ENCODE measurements at places on chromosomes 4 and X.

DNA sequence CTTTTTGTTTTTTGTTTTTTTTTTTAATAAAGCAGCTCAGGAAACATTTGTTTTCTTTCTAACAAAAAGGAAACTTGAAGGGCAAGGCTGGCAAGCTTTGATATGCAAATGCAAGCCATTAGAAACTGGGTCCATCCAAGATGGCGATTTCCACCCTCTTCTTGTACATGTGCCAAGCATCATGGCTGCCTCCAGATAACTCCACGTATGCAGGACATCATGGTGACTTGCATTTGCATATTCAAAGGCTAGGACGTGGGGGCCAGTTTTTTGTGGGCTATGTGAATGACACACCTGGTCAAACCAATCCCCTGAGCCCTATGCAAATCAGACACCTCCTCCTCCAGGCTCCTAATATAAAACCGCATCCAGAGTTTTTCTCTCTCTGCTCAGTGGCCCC, 692.6 kb downstream of the FAM133A start:
- no peak for DNase-seq

DNA sequence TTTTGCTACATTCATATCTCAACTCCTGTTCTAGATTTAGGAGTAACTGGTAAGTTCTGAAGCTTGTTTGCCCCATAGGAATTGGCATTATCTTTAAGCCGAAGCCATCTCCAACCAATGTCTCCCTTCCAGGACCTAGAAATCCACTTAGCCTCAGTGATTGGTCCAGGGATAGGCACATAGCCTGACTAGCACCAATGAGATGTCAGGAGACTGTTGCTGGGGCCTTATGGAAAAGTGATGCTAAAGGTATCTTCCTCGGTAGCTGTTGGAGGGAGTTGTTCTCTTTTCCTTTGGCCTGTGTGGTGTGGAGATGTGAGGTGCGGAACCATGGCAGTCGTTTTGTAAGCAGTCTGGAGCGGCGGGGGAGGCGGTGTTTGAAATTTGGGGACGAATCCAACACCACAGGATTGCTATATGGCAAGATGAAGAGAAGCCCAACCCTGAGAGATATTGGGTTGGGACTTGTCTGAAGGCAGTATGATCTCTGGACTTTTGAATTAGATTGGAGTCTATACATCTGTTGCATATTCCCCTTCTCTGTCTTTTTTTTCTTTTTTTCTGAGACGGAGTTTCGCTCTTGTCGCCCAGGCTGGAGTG, 109.8 kb upstream of the ATP6AP2 start:
- no peak for DNase-seq

- no peak for DNase-seq
These were observed 2.9 kb downstream of the DOK7 start for GRCh38 chr4:3465698-3466671.

GRCh38 chr4:168643111-168643795, 146.4 kb downstream of the PALLD start:
- DNase-seq = no peak

DNA sequence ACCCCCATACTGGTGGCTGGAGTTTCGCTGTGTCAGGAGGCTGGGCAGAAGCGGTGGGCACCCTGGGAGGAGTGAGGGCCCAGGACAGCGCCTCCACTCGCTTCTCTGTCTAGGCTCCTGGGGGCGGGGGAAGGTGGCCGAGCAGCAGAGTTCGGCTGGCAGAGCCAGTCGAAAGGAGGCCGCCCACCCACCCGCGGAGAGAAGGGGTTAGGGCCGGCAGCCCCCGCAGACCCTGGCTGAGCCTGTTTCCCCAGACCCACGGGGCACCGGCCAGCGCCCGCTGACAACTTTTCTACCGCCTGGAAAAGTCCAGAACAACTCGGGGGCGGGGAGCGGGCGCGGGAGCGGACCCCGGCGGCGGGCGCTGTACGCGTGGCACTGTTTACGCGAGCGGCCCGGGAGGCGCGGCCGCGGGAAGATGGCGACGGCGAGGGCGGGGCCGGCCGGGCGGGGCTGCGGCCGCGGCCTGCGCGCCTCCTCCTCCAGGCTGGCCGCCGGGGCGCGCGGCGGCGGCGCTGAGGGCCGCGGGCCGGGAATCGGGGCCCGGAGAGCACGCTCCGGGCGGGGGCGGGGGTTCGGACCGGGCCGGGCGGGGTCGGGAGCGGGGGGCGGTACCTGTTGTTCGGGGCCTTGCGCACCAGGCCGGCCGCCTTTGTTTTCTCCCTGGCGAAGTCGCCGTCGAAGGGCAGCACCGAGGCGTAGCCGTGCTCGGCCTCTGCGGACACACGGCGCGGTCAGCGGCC, 628 bp downstream of the MXD4 start:
- peak; percentile 30 for DNase-seq

DNA sequence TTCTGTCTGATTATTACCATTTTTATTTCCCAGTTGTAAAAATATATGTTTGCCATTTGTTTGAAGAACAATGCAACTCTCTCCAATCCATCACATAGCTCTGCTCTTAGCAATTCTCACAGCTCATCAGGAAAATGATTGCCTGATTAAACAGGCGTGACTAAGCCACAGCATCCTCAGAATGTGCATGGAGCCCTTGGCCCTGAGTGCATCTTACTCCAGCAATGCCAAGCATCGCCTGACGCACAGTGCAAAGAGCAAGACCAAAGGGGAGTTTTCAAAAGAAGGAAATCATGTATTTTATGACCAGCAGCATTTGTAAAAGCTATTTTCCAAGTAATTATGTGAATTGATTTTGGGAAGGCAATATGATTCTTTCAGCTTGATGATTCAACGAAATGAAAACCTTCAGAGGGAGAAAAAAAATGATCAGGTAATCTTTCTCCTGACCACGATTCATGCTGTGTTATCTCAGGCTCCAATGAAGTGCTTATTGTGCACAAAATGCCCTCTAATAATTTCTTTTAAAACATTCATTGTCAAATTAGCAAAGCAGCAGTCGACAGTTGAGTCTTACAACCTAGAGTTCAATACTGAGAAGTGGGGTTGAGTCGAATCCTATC, 138.0 kb upstream of the FAM9B start:
- DNase-seq = no peak

GRCh38 chrX:20412871-20413486, 146.3 kb upstream of the RPS6KA3 start:
- DNase-seq = peak; percentile 11

GRCh38 chrX:39096599-39096998, 295.3 kb downstream of the MID1IP1 start:
- no peak for DNase-seq

GRCh38 chrX:133435544-133436124, 20.3 kb upstream of the GPC4 start:
- no peak for DNase-seq

GRCh38 chr4:53185869-53186585, 179.8 kb downstream of the SCFD2 start:
- DNase-seq = no peak

GRCh38 chr4:140158365-140159030, 4.5 kb upstream of the MAML3 start:
- DNase-seq = no peak

DNA sequence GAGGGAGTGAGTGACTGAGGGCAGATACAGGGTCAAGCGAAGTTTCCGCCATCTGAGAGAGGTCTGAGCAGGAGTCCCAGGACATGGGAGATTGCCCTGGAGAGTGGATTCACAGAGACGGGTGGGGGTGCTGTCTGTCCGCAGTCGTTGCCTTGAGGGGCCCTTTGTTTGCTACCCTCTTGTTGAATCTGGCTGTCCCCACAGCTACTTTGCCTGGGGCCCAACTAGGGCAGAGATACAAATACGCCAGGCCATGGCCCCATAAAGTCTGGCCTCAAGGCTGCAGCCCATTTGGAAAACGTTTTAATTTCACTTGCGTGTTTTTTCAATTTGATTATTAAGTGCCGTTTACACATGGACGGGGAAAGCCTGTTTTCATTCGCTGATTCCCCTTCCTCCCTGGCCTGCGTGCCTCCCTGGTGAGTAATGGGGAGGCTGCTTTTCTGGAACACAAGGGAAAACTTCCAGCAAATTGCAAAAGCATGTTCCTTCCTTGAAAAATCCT, 134.4 kb downstream of the SMIM20 start:
- DNase-seq = no peak

GRCh38 chr4:30916337-30917274, 196.4 kb downstream of the PCDH7 start:
- DNase-seq = no peak

DNA sequence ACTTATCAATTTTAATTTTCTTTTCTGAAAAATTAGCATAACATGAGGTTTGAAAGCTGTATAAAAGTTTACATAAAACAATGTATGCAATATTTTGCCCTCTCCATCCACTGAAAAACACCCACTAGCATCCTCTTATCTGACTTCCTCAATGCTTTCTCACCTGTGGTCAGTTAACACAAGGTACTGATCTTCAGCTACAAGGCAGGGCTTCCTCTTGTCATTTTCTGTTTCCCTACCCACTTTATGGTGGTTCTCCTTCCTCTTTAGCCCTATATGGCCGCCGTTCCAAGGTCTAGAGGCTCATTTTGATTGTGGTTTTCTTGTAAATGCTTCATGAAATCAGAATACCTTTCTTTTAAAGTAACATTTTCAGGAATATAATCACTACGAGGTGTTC, 618.6 kb upstream of the CPEB2 start:
- no peak for DNase-seq

- DNase-seq = no peak
These were observed 108.4 kb downstream of the CHIC2 start for GRCh38 chr4:53956053-53956452.

- no peak for DNase-seq
These were observed 289.8 kb upstream of the CLNK start for GRCh38 chr4:10974371-10974770.

DNA sequence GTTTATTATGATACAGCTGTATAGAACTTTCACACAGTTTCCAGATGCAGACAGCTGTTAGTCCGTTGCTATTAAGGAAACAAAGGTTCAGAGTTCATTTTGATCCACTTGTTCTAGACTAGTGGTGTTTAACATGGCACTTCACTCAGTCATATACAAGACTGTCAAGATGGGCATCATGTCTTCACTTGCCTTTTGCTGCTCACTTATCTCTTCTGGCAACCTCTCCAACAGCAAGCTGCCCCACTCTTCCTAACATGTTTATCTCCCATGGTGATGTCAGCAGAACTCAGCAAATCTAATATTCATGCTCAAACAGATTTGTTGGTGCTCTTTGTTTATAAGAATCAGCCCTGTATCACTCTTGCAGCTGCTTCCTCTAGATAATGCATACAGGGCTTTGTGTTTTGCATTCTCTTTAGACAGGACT, 236.2 kb upstream of the HAND2 start:
- DNase-seq = no peak

DNA sequence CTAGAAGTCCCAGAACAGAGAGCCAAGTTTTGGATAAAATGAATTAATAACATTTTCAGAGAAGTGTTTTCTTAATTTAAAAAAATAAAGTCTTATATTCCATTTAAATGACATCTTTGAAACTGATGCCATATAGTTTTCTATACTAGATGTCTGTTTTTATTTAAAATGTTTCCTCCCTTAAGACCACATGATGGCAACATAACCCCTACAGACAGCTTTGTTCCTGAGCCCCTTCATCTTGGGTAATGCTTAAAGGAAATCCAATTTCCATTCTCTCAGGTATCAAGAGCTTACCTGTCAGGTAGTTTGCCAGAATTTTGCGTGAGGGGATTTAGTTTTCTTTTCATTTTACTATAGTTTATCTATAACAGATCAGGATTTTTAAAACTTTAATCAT, 181.4 kb upstream of the UGT8 start:
- no peak for DNase-seq

DNA sequence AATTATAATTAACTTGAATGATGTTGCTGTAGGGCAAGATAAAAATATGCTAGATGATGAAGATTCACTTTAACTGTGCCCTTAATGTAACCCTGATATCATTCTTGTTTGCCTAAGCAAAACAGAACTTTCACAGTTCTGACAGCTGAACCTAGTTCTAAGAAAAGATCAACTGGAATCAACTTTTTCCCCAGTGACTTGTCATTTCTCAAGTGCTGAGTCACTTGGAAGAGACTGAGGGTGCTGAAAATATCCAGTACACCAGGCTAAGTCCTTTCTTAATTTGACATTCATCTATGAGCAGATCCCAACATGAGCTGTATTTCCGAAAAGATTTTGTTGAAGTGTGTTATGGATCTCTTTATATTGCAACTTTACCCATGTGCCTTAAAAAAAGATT, 140.4 kb downstream of the MID1IP1 start:
- DNase-seq = no peak

DNA sequence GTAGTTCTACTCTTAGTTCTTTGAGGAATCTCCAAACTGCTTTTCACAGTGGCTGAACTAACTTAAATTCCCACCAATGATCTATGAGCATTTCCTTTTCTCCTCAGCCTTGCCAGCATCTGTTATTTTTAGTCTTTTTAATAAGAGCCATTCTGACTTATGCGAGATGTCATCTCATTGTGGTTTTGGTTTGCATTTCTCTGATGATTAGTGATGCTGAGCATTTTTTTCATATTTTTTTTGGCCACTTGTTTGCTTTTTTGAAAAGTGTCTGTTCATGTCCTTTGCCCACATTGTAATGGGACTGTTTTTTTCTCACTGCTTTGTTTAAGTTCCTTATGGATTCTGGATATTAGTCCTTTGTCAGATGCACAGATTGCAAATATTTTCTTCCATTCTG, 21.5 kb upstream of the PHKA1 start:
- DNase-seq = no peak

DNA sequence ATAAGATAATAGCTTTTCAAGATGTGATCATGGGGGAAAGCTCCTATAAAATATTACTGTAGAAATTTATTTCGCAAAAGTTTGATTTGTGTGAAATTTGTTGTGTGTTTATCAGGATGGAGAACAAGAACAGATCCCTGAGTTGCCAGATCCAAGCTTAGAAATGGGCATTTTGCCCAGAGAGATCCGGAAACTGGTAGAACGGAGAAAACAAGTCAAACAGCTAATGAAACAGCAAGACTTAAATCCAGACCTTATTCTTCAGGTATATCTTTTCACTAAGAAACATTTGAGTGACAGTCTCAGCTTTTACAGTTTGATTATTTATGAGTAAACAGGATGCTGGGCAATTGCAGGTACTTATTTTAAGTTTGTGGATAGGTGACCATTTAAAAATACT, 54.5 kb downstream of the POLA1 start:
- no peak for DNase-seq

- no peak for DNase-seq
These were observed 86.9 kb upstream of the BMP2K start for GRCh38 chr4:78689261-78689660.

DNA sequence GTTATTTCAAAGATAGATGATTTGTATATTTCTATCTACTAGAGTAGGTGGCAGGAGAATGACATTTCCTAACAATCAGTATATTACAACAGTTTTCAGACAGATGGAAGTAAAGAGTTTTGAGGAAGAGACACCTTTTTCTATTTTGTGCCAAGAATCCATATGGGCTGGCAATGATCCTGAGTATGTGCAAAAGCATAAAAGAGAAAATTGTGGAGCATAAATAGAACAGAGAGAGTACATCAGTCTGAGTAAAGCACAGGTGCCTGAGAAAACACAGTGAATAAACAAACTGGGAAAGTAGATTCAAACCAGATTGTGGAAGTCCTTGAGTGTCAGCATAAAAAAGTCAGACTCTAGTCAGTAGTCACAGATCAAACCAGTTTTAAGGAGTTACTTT, 96.8 kb upstream of the WDR44 start:
- DNase-seq = no peak

GRCh38 chr4:53067125-53067802, 205.1 kb downstream of the RASL11B start:
- DNase-seq = no peak

Measured in stimulated activated CD8-positive, alpha-beta memory T cell treated with anti-CD3 and anti-CD28 coated beads, Interleukin-7, amount 100 ng/mL, for 48 hours (primary cell).